ENCODE measurements at places on chromosomes 3 and 15.

GRCh38 chr3:86948822-86949221 is 42.1 kb downstream of the VGLL3 start:
- DNase-seq = no peak

GRCh38 chr3:116034086-116034485 is 410.8 kb downstream of the GAP43 start:
- DNase-seq = no peak

GRCh38 chr3:152183473-152183872 is 85.3 kb upstream of the MBNL1 start:
- DNase-seq = peak; percentile 22

DNA sequence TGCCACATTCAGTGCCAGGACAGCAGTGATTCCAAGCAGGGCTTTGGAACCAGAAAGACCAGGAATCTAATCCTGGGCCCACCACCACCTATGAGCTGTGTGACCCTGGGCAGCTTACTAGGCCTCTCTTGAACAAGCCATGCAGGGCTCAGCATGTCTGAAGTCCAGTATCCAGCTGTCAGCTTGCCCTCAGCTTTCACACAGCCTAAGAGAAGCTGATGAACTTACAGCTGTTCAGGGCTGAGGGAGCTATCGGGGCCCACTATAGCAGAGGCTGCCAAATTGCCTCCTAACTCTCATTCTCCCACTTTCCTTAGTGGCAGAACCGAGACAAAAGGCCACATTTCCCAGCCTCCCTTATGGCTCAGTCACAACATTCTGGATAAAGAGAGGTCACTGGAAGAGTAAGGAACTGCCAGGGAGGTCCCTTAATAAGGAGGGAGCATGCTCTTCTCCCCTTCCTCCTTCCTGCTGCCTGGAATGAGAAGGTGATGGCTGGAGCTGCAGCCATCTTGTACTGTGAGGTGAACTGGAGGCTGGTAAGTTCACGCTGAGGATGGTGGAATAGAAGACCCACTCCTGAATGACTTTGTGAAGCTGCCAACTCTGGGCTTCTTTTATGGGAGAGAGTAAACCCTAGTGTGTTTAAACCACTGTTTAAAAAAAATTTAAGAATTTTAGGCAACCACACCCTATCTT is 34.5 kb downstream of the FEM1B start:
- no peak for DNase-seq

GRCh38 chr15:93040288-93041158 is 48.5 kb downstream of the RGMA start:
- DNase-seq = no peak

DNA sequence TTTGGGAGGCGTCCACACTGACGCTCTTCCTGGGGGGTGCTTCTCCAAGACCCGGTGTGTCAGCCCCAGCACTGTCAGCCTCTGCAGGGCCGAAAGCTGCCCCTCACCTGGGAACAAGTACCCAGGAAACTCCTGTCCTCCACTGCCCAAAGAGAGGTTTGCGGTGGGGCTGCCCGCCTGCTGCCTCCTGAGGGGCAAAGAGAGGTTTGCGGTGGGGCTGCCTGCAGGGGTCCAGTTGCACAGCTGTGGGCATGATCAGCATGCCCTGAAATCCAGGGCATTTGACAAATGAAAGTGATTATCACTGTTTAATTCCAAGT is 15.1 kb upstream of the SNRPA1 start:
- DNase-seq = no peak

GRCh38 chr3:129344540-129345220 is 66.0 kb downstream of the HMCES start:
- DNase-seq = no peak

DNA sequence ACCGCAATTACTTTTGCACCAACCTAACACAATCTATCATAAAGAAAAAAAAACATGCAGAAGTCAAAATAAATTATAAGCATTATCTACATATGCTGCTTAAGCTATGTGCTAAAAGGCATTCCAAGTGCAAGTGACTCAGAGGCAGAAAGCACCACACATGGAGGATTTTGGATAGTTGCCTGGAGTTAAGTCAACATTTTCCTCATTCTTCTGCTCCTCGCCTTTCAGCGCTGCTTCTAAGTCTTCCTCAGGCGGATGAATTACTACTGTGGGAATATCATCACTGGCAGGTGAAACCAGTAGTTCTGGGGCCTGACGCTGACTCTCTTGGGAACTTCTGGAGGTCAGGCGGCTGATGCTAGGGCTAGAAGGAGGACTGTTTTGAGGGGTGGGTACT is 53.1 kb downstream of the SLC4A7 start:
- DNase-seq = no peak

GRCh38 chr3:188673646-188674186 is 498.1 kb upstream of the TPRG1 start:
- no peak for DNase-seq

DNA sequence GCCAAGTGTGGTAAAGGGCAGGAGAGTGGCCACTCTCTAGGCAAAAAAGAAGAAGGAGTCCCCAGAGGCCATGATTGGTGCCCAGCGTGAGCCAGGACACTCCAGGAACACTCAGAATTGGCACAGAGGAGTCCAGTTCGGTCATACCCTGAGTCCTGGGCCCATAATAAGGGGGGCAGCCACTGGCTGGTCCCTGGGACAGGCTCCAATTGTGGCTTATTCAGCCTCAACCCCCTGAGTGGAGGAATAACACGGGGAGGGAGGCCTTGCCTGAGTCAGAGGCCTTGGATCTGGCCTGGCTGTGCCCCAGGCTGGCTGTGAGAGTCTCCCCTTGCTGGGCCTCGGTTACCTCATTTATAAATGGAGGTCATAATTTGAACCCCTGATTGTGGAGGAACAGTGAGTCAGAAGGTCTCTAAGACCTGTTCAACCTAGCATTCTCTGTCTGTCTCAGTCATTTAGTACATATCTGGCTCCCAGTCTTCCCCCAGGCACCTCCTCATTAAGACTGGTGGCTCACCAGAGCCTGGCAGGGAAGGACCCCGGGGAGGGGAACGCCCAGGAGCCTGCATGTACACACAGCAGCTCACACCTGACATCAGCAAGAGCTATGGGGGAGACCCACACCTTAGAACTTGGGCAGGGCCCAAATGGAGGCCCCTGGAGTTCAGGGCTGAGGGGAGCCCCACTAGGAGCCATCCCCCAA is 95.9 kb upstream of the ATP2B2 start:
- DNase-seq = no peak

- no peak for DNase-seq
Observed at GRCh38 chr15:52317022-52317421, 21.4 kb upstream of the MYO5C start.

- no peak for DNase-seq
Observed at GRCh38 chr3:98171071-98171470, 4.6 kb downstream of the OR5H15 start.

DNA sequence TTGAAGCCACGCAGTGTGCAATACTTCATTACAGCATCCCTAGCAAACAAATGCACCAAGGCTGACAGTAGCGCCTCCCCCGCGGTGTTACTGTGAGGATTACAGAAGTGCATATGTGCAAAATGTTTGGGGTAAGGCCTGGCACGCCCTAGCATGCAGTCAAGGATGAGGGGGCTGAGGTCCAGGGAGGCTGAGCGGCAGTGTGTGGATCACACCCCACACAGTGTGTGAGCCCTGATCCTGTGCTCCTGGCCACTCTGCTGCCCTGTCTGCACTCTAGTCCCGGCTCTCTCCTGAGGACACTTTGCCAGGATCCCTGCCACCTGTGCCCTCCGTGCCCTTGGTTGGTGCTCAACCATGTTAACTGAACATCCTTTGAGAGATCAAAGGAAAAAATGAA is 71.3 kb downstream of the WNT7A start:
- DNase-seq = no peak

- DNase-seq = no peak
Observed at GRCh38 chr3:107344722-107345121, 32.5 kb upstream of the CCDC54 start.

DNA sequence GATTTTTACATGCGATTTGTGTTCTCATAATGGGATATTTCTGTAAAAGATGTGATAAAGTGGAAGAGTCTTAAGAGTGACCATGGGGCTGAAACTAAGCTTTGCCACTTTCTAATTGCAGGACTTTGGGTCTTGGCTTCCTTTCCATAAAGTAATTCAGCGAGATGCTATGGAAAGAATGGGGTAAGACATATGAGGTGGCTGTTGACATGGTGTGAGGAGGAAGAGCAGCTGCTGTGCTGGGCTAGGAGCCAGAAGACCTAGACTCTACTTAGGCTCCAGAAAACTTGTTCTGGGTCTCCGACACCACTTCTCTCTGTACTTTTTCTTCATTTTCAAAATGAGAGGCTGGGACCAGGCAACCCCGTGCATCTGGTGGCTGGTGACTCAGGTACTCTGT is 654.5 kb upstream of the CFAP20DC start:
- no peak for DNase-seq

DNA sequence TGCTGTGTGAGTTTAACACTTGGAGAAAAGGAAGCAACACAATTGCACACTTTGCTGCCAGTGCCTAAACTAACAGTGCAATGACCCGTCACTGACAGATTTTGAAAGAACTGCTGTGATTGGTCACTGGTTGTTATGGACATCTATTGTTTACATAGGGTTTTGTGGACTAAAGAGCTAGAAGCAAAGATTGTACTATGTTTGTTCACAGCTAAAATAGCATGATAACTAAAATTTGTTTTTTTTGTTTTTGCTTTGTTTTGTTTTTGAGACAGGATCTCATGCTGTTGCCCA is 112.4 kb upstream of the GOLGA8J start:
- no peak for DNase-seq
